ENCODE measurements at places on chromosomes 3 and 15.

DNA sequence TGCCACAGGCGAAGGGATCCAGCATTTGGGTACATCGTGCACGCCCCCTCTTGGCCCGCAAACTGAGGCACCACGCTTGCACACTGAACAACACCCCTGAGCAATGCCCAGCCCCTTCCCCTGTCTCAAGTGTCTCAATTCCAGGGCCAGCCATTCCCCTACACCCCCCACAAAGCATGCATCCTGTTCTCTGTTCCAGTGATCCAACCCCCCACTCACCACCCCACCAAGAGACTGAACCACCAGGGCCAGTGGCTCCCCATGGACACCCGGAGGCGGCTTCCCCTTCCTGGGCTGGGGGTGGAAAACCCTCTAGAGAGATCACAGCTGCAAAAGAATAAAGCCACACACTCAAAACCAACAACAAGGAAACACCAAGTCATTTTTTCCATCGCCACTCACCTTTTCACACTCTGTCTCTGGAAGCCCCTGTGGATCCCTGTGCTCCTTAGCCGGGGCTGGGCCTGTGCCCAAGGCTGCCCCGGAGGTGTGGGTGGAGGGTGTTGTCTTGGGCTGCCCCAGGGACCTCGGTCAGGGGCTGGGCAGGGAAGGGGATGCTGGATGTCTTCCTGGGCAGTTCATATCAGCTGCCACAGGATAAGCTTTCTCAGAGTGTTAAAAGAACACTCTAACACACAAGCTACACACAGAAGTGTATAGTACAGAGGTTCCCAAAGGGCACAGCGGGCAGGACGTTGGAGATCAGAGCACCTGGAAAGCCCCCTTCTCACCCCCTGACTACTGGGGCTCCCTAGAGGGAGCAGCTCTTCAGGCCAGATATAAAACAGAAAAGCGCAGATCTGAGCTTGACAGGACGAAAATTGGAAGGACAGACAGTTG, 92.5 kb downstream of the CHSY1 start:
- DNase-seq, result no peak

DNA sequence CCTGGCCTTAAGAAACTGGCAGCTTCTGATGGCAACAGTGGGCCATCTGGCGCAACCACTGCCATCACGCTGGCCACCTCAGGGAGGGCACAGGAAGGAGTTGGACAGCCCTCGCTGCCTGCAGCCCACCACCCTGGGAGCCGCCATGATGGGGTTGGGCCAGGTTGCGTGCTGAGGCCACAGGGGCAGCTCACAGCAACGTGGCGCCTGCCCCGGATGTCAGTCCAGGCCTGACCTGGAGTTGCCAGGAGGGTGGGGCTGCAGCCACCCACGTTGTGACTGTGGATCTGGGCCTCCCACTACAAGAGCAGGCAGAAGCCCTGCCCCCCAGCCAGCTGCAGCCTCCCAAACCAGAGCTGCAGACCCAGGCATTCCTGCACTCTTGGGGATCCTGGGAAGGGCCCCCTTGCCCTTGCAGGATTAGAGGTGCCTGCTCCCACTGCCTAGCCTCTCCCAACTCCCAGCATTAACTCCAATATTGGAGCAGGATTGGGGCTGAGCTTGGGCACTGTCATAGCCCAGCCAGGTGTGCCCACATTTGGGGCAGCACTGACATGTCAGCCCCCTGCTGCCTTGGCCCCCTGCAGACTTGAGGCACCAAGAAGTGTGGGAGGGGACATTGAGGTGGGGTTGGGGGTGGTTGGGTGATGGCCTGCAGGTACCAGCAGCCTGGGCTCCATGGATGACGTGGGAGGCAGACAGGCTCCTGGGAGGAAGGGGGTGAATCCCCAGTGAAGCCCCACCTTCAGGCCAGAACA, 468.9 kb upstream of the CCDC54 start:
- no peak for DNase-seq

- DNase-seq, result peak; percentile 8
Observed at GRCh38 chr15:42490291-42490670, 660 bp downstream of the ZNF106 start.

DNA sequence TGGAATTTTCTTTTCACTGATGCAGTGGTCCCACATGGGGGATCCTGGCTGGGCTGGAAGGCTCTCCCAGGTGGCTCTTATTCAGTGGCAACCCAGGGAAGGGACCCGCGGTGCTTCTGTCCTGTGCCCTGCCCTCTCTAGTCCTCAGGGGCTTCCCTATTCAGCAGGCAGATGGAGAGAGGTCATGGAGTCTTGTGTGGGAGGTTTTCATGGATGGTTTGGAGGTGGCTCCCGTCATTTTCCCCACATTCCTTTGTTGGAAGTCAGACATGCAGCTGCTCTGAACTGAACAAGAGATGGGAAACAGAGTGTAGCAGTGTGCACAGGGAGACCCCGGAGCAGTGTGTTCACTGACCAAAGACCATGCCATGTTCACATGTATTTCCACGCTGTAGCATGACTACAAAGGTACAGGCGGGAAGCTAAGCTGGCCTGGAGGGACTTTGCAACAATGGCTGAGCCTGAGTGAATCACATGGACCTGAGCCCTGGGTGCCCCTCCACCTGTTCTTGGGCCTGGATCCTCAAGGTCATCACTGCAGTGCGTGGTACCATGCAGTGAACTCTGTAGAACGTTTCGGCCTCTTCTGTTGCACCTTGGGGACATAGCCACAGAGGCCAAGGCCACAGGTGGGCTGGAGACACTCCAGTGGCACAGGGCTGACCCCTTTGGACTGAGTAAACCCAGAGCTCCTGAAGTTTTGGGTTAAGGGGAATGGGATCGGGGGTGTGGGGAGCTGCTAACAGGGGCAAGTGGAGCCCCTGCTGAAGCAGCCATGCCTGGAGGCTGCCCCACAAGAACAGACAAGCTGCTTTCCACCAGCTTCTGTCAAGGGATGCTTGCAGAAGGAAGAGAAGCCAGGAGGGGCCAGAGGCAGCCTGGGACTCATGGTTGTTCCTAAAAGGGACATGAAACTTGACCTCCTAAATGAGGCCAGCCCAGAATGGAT, 123.0 kb downstream of the ASB7 start:
- DNase-seq, result peak; percentile 74

- no peak for DNase-seq
Observed at GRCh38 chr15:26260517-26261133, 397.5 kb upstream of the ATP10A start.

DNA sequence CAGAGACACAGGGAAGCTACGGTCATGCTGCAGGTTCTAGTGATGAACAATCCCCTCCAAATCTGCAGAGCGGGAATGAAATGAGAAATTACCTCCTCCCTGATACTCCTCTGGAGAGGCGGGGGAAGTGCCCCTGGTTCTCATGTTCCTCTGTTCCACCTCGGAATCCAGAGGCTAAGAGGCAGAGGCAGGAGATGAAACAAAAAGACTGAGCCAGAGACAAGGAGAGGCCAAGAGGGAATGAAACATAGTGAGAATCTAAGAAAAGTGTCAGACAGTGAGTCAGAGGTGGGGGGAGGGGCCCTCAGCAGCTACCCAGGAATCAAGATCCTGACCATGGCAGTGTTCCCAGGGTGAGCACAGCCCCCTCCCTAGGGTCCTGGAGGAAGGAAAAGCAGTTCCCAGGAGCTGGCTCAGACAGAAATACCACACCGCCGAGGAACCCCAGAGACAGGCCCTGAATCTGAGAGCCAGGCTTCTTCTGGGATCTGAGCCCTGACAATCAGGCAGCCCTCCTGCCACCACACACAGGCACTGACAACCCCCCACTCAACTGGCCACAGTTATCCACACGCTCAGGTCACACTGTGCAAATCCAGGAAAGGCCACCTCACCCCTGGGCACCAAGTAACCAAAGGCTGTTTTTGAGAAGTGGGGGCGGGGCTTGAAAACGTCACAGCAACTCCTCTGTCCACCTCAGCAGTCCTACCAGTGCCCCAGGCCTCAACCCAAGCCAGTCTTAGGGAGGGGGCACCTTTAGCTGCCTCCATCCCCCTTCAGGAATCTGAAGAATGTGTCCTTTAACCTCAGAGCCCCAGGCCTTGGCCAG, 2.4 kb downstream of the CSRNP1 start:
- DNase-seq, result peak; percentile 89

DNA sequence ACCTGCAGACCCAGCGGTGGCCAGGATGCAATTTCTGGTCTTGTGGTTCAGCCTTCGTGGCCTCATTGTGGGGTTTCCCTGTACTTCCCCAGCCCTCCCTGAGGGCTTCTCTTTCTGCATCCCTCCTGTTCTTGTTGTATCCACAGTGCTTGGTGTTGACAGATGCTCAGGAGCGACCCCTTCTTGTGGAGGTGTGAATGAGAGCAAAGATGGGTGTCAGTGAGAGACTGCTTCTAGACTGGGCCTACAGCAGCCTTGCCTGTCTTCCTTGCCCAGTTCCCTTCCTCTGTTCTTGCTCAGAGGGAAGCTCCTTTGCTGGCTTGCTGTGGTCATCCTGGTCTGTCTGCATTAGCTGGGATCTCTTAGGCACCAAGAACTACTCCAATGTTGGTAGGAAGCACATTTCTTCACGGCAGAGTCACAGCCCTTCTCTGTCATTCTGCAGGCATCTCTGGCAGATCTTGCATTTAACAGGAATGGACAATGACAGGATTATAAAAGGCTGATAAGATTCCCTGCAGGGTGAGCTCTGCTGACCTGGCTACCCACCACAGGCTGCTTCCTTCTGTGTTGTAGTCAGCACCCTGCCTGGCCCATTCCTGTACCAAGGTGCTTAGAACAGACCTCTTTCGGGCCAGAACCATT, 317.8 kb upstream of the C2CD4B start:
- DNase-seq, result peak; percentile 32

DNA sequence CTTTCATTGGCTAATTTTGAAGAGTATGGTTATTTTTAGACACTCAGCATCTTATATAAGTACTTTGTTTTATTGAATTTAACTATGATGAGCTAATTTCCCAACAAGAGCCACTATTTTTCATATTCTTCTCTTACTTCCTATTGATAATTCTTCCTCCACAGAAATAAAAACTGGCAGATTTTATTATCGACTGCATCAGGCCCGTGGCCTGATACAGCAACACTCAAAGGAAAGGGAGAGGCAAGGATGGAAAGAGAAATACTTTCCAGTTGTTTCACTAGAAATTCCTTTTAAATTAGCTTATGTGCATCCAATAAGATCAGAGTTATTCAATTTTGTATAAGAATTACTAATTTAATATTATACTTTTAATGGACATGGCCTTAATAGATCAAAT, 886.3 kb downstream of the ROBO1 start:
- no peak for DNase-seq

DNA sequence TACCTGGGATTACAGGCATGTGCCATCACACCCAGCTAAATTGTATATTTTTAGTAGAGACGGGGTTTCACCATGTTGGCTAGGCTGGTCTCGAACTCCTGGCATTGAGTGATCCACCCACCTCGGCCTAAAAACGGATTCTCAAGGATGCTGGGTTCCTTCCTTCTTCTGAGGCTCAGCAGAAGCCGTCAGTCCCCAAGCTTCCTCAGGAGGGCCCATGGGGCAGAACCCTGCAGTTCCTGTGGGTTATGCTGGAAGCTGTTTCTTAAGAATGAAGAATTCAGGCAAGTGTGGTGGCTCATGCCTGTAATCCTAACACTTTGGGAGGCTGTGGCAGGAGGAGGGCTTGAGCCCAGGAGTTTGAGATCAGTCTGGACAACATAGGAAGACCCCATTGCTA, 29.0 kb upstream of the ZNF710 start:
- DNase-seq, result no peak

DNA sequence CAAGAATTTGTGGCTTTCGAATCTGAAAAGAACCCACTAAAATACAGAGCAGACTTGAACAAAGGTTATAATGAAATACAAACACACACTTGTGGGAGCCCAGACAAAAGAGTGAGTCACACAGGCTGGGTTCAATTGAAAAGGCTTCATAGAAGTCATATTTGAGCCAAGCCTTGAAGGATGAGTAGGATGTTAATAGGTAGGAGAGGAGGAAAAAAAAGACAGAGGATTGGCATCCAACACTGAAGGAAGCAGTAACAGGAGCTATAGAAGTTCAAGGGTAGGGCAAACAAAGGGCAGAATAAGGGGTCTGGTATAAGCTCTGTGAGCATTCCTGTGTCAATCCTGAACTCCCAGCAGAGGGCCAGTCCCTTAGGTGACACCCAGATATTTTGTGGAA, 325.4 kb downstream of the FOXP1 start:
- peak; percentile 41 for DNase-seq

DNA sequence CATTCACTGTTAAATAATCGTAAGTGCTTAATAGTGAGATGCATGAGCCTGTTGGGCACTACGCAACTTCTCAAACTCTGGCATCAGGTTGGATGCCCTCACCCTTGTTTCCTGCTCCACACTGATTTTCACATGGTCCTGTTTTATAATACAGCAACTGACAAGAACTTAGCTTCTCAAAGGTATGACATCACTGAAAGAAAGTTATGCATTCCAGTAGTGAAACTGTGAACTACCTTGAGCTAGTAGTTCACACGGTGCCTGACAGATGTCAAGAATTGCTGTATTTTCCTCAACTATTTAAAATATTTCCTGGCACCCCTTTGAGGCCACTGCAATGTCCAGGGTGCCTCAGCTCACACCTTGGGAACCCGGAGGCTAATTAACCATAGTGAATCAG, 327.5 kb downstream of the RORA start:
- DNase-seq, result no peak

- no peak for DNase-seq
Observed at GRCh38 chr3:38086496-38086895, 47.5 kb downstream of the DLEC1 start.

DNA sequence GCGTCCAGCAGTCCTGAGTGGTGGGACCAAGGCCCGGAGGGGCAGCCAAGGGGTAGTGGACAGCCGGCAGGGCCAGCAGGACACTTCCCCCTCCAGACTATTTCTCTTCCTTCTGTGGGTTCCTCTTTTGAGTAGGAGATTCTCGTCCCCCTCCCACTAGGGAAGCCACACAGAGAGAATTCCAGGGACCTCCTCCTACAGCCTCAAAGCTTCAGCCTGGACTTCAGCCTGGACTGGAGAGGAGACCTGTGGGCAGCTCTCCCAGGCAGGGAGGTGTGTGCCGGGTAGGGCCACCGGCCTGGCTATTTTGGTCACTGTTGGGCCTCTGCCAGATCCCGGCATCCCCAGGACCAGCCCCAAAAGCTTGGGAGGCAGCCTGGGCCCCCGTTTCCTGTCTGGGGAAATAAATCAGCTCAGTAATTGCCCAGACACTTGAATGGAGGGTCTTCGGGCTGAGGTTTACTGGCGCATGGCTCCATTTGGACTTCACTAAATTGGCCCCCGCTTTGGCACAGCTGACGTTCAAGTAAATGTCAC, 1.3 kb downstream of the SLC6A6 start:
- peak; percentile 8 for DNase-seq

- DNase-seq, result peak; percentile 31
Observed at GRCh38 chr15:75727851-75728715, 15.4 kb upstream of the CSPG4 start.

DNA sequence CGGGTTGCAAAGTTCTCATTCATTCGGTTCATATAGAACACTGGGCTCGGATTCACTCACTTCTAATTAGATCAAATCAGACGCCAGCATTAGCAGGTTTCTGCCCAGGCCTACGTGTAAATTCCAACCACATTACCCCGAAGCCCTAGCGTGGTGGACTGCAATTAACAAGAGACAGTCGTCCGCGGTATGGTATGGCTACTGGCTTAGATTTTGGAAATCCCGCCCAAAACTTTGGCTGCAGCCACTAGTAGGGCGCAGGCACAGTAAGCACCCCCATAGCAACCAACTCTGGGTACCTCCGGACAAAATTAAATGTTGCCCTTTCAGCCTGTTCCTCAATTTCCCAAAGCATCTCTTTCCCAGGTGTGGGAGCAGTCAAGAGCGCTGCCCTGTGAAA, 771 bp downstream of the RARRES1 start:
- no peak for DNase-seq

GRCh38 chr3:188320757-188321156, 166.8 kb downstream of the LPP start:
- DNase-seq, result peak; percentile 88
